C1 segment of cervical spinal cord (tissue), 14 donors: ENCODE measurements at places on chromosomes 5 and 9.

DNA sequence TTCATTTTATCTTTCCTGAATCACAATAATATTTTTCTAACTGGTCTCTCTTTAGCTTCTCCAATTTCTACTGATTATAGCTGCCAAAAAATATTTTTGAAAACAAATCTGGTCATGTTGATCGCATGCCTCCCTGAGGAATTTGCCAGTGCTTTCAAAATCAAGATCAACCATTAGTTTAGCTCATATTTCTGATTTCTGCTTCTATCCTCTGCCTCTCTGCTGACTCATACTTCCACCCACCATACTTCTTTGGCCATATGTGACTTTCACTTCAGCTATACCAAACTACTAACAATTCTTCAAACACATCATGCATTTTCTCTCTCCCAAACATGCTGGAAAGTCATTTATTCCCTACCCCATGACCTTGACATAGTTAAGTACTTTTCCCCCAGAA, 636.5 kb downstream of the TLE1 start:
- DNase-seq: no peak

DNA sequence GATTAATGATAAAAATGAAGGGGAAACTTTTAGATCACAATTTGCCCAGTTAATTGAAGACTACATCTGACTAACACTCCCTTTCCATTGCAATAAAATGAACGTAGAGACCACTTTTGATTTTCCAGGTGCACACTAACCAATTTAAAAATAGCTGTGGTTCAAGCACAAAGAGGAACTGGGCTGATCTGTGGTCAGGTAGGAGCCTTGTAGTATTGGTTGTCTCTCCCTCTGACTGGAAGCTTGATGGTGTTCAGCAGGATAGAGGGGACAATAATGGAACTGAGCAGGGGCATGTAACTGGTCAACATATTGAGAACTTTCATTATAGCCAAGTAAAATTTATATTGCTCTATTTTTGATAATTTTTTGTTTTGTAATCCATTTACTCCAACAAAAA, 886.8 kb upstream of the SEMA6A start:
- DNase-seq: no peak

GRCh38 chr9:72872718-72873117, 80.1 kb downstream of the ALDH1A1 start:
- DNase-seq: no peak

- no peak for DNase-seq
Measured at GRCh38 chr9:79896390-79896980, 324.7 kb downstream of the TLE4 start.

DNA sequence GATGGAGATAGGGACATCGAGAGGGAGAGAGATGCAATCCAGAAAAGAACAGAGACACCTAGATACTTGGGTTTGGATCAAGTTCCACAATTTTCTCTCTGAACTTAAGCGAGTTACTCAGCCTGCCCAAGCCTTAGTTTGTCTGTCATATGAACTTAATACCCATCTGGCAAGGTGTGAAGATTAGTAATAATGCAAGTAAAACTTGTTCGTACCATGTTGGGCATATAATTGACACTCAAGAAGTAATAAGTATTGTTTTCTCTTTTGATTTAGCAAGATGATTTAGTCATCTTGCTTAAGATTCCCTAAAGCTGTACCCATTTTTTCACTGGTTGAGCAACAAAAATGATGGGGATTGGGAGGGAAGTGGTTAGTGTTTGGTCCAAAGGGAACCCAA, 7.5 kb downstream of the RABGAP1 start:
- no peak for DNase-seq

DNA sequence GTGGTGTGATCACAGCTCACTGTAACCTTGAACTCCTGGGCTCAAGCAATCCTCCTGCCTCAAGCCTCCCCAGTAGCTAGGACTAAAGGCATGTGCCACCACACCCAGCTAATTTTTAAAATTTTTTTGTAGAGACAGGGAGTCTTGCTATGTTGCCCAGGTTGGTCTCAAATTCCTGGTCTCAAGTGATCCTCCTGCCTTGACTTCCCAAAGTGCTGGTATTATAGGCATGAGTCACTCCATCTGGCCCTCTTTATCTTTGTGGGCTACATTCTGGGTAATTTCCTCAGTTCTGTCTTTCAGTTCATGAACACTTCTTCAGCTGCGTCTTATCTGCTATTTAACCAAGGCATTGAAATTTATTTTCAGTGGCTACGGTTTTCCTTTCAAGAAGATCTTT, 196.6 kb upstream of the IER5L start:
- no peak for DNase-seq
